Naive thymus-derived CD4-positive, alpha-beta T cell (primary cell): ENCODE measurements at places on chromosomes 7 and 10. TPM values are rescaled to one million over a fixed set of nuclear protein-coding genes. Genes with fewer than 3 reads are reported as not detected.

Gene SEMA4G
- 1.2 and 1.7 TPM in 2 replicates for total RNA-seq

Gene PIP
- not detected for total RNA-seq

Gene MMRN2
- total RNA-seq, result 0.86 TPM

Gene ZNF394
- total RNA-seq, result 90.8 TPM

Gene OR2A1
- total RNA-seq, result 0.19 TPM

Gene CCZ1B
- total RNA-seq, result 78.6 and 79.1 TPM in 2 replicates

Gene CALHM3
- total RNA-seq, result not detected in 2 replicates

- DNase-seq, result no peak
Measured at GRCh38 chr7:36149694-36150452, 3.2 kb upstream of the EEPD1 start.

GRCh38 chr7:4657640-4658417 is 24.3 kb upstream of the FOXK1 start:
- no peak for DNase-seq

GRCh38 chr7:100489824-100490223 is 6.1 kb downstream of the NYAP1 start:
- DNase-seq, result no peak

DNA sequence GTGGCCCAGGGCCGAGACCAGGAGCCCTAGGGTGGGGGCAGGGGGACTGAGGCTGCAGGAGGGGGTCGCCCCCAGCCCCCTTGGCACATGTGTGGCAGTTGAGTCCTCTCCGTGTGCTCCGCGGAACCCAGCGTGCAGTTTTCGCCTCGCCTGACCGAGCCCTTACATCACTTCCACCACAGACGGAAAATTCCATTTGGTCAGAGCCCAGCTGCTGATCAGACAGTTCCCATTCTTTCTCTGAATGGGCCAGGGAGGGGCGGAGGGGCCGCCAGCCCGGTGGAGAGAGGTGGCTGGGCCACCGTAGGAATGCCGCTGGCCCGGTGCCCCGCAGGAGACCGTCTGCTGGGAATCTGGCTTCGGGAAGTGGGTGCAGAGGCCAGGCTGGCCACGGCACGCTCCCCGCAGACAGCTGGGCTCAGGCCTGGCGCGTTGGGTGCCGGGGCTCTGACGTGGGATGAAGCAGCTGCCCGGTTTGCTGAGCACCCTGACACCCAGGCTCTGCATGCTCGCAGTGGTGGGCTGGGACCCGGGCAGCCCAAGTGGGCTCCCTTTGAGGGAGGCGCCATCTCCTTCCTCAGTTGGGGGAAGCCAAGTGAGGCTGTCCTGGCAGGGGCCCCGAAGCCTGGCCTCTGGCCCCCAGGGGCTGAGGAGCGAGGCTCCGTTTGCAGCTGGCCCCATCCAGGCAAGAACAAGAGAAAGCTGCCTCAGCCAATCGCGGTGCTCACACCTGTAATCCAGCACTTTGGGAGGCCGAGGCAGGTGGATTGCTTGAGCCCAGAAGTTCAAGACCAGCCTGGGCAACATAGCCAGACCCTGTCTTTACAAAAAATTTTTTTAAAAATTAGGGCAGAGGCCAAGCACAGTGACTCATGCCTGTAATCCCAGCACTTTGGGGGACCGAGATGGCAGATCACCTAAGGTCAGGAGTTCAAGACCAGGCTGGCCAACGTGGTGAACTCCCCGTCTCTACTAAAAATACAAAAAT is 9.9 kb downstream of the TTYH3 start:
- no peak for DNase-seq

GRCh38 chr7:1040790-1041189 is 3.6 kb upstream of the GPR146 start:
- DNase-seq, result no peak

DNA sequence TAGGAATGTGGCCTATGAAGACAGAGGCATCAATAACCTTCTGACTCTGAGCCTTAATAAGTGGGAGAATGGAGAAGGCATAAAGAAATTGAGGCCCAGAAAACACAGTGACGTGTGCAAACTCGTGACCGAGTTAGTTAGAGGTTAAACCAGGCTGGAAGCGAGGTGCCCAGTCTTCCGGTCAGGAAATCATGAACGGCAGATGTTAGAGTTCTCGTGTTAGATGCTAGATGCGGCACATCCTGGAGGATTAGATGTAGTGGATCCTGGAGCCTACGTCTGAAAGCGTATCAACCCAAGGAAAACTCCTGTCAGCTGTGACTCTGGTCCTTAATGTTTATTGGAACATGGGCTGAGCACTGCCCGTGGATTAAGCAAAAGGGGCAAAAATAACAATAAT is 275.9 kb downstream of the TCF7L2 start:
- no peak for DNase-seq

- no peak for DNase-seq
Measured at GRCh38 chr7:135454060-135454459, 55.8 kb downstream of the CNOT4 start.

GRCh38 chr7:16881844-16882243 is at the start of gene AGR3:
AGR3 (minus strand) TSS chr7:16881983; CDS start chr7:16878618, 3,365 bp downstream.
- DNase-seq, result no peak

DNA sequence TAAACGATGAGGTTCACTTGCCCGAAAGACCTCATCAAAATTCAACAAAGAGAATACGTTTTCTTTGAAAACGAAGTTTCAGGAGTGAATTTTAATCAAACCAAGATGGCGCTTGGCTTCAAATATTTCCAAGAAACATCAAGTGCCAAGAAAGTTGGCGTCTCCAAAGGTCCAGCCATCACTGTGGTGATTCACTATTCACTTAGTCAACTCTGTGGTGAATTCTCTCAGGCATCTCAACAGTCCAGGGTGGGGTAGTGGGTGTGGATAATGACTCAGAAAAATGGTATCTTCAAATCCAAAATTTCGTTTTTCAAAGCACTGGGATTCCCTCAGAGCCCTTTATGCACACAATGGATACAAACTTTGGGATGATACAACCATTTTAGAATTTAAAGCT is 133.1 kb downstream of the SVIL start:
- no peak for DNase-seq

GRCh38 chr7:20268824-20269223 is 51.6 kb upstream of the MACC1 start:
- DNase-seq, result no peak

DNA sequence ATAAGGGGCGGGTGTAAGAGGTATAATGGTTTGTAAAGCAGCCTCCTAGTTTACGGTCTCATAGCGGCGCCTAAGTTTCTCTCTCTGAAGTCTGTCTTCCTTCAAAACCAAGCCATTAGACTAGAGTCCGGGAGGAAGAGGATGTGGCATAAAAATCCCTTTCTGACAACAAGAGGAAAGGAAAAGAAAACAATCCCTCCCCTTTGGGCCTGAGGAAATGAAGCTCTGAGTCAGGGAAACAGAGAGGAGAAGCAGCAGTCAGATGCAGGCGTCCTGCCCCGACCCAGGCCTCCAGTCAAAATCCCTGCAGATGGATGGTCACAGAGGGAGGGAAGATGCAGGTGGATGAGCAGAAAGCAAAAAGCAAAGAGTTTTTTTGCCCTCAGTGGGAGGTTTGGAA is 23.7 kb downstream of the PARP12 start:
- no peak for DNase-seq

DNA sequence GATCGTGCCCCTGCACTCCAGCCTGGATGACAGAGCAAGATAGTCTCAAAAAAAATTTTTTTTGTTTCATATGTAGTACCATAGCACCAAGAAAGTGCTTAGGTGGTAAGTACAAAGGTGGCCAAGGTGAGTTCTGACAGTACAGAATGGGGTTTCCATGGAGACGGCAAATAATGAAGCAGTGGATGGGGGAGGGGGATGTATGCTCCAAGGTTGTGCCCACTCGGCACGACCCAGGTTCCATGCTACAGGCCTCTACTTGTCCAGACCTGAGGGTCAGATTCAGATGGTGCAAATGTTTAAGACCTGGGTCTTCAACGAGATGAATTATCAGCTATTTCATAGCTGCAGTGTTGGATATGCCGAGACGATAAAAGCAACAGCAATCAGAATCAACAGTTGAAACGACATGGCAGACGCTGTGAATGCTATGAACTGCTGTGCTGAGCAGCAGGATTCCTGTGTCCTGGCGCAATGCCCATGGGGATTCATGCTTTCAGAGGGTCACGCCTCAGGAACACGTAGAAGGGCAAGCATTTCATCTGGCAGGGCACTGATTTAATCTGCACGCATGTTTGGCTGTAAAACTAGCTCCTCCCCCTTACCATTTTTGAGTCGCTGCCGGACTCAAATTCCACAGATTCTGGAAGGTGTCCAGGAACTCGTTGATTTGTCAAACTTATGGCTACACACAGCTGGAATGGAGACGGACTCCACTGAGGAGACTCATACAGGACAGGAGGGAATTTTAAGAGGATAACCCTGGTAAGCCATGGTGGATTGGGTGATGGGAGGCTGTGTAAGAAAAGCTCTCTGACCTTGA is 256.5 kb downstream of the FRMD4A start:
- no peak for DNase-seq

DNA sequence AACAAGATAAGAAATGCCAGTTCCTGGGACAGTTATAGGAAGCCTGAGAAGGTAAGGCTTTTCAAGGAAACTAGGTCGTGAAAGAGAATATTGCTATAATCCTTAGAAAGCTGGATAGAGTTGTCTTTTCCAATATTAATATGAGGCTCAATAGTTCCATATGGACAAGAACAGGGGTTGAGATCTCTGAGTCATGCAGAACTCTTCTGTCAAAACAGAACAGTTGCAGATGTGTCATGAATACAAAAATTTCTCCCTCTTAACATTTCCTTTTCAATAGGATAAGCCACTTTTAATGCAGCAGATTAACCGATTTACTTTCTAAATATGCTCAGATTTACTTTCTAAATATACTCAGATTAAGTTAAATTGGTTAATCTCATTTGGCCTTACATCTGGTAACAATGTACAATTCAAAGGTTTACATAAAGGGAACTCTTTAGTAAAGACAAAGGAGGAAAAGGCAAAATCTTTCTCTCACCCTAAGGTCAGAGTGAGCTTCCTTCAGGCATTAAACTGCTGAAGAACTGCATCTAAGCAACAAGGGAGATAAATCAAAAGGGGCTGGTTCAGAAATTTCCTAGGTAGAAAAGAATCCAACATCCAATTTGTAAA is 104.7 kb upstream of the PCDH15 start:
- no peak for DNase-seq

GRCh38 chr10:103911021-103911459 is 6.9 kb downstream of the STN1 start:
- peak; percentile 77 for DNase-seq

DNA sequence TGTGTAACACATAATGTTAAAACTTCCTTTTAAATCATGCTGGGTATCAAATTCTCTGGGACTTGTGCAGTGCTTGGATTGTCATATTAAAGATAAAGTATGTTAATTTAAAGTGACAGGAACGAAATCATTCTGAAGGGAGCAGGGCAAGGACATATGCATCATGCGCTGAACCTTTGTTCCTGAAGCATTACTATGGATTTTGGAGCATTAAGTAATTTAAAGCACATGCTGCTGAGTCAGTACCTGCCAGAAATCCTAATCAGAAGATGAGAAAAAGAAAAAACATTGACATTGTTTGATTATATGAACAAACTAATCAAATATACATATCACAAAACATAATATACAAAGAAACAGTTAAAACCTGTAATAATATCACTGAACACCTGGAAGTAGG is 101.4 kb downstream of the MICU1 start:
- no peak for DNase-seq

- DNase-seq, result no peak
Measured at GRCh38 chr7:25831062-25831691, 320.8 kb upstream of the NFE2L3 start.

- no peak for DNase-seq
Measured at GRCh38 chr7:22676385-22676784, 50.6 kb upstream of the IL6 start.

DNA sequence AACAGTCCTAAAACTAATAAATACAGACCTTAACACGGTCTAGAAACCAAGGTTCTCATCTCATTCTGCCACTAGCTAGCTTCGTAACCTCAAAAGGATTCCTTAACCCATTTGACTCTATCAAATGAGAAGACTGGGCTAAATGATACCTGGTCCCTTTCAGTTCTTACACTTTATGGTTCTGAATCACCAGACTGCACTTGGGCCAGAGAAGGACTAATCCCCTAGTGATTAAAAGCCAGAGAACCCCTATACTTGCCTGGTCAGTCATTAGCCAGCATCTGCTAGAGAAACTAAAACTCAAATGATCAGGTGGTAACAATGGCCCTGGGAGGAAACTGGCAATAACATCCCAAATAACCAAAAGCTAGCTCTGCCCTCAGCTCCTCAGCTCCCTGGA is 16.8 kb downstream of the TMEM243 start:
- no peak for DNase-seq

GRCh38 chr10:13990392-13990805 is 340.3 kb downstream of the FRMD4A start:
- no peak for DNase-seq
